ENCODE measurements at places on chromosomes 2 and 18.

GRCh38 chr18:77187189-77187588, 54.6 kb upstream of the MBP start:
- no peak for DNase-seq

- peak; percentile 58 for DNase-seq
Observed at GRCh38 chr2:64036034-64036705, 16.9 kb upstream of the VPS54 start.

GRCh38 chr2:73899801-73900336, 7.1 kb downstream of the ACTG2 start:
- DNase-seq, result no peak

- DNase-seq, result no peak
Observed at GRCh38 chr2:113679457-113679856, 52.4 kb downstream of the RABL2A start.

- DNase-seq, result no peak
Observed at GRCh38 chr2:102826904-102827303, 65.1 kb downstream of the TMEM182 start.

DNA sequence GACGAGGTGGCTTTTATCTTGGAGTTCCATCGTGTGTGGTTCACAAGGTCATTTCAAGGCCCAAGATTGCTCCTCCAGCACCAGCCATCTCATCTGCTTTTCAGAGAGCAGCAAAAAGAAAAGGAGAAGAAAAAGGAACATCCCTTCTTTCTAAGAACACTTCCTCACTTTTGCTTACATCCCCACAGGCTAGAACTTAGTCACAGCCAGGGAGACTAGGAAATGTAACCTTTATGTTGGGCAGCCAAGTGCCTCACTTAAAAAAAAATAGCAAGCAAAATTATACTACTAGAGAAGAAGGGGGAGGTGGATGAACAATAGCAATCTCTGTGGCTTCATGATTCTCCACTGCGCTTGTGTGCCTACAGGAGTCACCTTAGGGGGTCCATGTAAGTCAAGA, 141.8 kb downstream of the SMAD2 start:
- no peak for DNase-seq

- no peak for DNase-seq
Observed at GRCh38 chr18:43061816-43062215, 53.7 kb downstream of the RIT2 start.

DNA sequence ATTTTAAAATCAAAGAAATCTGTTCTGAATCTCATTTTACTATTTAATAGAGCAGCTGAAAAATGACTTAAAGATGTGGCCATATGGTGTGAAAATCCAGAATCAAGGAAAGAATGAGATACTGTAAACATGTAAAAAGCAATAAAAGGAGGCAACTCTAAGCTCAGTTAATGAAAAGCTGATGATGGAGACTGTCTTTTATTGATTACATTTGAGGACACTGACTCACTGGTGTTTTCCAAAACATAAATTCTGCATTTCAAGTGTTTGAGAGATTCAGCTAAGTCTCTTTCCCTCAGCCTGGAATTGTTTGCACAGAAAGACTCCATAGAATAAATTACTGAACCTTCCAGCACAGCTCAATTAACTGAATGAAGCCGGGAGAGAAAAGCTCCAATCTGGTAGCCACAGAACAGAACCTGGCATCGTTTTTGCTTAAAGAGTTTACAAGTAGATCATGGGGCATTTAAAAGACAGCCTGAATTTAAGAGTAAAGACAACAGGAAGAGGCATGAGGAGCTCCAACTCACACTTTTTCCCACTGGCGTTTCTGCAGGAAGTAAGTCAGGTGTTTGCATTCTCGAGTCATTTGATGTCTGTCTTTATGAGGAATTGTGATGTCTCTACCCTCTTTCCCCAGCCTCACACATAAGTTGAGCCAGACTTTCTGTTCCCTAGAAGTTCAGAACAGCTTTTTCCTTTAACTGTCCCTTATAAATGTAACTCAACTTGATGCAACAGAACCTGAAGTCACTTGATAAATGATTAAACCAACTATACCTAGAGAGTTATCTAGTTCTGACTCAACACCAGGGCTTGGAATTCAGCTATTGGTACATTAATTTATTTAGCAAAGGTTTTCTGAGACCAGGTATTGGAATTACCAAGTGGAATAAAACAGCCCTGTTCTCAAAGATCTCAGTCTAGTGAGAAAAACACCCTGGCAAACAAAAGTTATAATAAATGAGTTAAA, 53.3 kb downstream of the FTCDNL1 start:
- no peak for DNase-seq

GRCh38 chr18:63152791-63153190, 166.8 kb downstream of the BCL2 start:
- no peak for DNase-seq

DNA sequence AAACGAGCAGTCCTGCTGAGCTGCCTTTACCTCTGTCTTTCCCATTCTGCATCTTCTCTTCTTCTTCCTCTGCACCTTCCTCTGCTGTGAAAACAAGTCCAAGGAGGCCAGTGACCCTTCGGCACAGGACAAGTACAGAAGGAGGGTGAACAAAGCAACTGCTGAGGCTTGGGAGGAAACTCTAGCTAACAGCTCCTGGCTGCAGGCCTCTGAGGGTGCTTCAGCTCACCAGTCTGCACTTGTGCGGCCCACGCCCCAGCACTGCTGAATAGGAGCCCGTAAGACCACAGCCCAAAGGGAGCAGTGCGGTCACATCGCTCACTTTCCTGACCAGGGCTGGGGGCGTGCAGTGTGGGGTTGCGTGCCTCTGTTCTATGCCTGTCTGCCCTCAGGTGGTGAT, 42.1 kb upstream of the DNMT3A start:
- DNase-seq, result no peak

DNA sequence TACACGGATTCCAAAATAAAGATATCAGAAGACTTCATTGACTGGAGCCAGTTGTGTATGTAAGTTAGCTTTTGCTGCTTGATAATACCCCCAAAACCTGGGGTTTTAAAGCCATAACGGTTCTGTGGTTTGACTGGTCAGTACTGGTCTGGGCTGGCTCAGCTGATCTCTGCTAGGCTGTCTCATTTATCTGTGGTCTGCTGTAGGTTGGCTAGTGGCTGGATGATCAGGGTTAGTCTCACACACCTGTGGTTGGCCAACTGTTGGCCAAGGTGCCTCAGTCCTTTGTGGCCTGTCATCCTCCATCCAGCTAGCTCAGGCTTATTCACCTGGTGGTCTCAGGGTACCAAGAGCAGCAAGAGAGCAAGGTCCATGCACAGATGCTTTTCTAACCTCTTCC, 183.2 kb downstream of the KLHL29 start:
- no peak for DNase-seq

DNA sequence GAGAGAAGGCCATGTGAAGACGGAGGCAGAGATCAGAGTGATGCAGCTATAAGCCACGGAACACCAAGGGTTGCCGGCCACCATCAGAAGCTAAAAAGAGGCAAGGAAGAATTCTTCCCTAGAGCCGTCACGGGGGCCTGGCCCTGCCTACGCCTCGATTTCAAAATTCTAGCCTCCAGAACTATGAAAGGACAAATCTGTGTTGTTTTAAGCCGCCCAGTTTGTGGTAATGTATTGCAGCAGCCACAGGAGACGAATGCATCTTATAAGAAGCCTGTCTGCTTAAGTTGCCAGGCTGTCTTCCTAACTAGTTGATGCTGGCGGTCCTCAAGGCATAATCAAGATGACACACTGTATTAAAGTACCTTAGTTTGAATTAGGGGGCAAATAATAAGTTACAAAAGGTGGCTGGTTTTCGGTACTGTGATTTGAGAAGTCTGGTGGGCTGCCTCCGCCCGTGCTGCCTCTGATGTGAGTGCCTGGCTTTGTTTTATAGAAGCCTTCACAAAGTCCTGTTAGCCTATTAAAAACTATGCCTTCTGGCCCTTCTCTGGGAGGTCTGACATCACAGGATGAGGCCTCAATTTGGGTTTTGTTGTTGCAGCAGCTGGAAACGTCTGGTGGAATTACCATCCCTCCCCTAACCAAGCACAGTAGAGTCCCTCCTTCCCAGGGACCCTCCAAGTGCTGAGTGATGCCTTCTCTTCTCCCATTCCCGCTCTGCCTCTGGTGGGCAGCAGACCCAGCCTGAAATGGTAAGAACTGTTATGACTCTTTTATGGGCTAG, 53.6 kb downstream of the SRD5A2 start:
- no peak for DNase-seq

- no peak for DNase-seq
Observed at GRCh38 chr18:47830772-47831171, 99.7 kb downstream of the SMAD2 start.

GRCh38 chr2:4976407-4976806, 715.8 kb upstream of the SOX11 start:
- no peak for DNase-seq

DNA sequence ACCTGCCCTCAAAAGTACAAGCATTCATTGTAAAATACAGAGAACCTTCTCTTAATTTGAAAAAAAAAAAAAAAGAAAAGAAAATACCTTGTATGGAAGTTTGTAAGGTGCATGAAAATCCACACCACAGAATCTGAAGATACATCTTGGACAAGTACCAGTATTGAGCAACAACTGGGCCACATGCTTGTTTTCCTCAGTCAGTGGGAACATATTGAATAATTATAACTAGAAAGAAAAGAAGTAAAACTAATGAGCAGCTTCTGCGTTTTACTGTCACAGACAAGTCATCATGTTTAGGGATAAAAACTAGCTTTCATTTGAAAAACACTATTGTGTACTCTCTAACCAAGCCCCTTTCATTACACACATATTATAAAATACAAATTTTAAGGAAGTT, 5.8 kb upstream of the PEX13 start:
- DNase-seq, result no peak

DNA sequence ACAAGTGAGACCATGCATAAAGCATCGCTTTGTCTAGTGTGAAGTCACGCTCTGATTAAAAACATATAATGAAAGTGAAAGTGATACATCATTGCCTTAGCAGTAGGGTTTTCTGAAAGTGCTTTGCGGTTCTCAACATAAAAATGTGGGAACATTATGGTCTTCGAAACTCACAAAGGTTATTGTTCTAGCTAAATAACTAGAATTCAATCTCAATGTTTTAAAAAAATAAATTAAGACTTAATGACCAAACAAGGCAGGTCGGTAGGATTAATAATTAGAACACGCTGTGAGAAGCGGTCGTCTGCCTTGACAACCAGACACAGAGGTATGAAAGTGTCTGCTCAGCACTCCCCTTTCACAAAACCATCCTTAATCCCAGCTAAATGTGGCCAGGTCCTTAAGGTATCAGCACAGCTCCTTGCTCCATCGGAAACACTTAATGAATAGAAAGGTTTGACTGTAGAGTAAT, 42.2 kb downstream of the KLHL14 start:
- peak; percentile 25 for DNase-seq

- no peak for DNase-seq
Observed at GRCh38 chr2:101018934-101019333, 16.8 kb downstream of the RPL31 start.

- DNase-seq, result no peak
Observed at GRCh38 chr2:112685271-112685884, 35.4 kb upstream of the NT5DC4 start.

DNA sequence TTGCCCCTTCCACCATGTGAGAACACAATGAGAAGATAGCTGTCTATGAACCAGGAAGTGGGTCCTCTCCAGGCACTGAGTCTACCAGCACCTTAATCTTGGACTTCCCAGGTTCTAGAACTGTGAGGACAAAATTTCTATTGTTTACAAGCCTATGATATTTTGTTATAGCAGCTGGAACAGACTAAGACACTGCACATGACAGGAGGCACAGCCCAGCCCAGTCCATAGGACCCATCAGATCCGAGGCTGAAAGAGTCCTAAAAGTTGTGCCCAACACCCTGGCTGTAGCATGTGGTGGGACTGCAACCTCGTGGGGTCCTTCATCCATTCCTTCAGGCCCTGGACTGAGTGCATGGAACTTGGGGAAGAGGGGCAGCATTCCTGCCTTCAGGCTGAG, 48.4 kb upstream of the YWHAQ start:
- no peak for DNase-seq

DNA sequence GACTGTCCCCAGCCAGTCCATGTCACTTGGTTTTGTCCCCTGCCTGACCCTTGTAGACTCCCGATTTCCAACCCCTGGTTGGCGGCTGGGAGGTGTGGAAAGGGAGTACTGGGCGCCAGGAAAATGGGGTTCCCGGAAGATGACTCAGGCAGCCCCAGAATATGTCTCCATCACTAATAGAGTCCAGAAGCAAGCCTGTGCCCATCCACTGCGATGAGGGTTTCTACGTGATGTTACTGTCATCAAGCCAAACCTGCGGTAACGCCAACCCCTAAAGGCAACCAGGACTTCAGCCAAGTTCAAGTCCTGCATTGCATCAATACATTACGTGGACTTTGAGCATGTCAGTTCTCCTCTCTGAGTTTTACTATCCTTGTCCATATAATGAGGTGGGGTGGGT, 62.0 kb upstream of the TAF1B start:
- no peak for DNase-seq

- no peak for DNase-seq
Observed at GRCh38 chr2:223633656-223634055, 31.5 kb upstream of the SCG2 start.

- no peak for DNase-seq
Observed at GRCh38 chr2:12731701-12732280, 15.1 kb downstream of the TRIB2 start.

- DNase-seq, result peak; percentile 59
Observed at GRCh38 chr2:213766465-213766901, 482.2 kb downstream of the SPAG16 start.

DNA sequence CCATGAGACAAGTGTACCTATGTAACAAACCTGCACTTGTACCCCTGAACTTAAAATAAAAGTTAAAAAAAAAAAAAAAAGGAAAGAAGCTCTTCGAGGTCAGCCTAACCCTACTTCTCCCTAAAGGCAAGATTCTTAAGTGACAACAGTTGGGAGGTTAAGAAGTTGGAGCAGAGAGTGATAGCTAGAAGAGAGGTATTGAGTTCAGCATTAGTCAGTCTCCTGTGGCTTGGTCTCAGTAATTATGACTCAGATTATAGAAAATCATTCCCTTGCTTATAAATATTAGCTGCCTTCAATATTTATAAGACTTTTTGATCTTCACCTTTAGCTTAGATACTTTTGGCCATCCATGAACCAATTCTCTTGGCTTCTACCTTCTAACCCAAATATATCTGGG, 926.8 kb upstream of the SLC39A10 start:
- DNase-seq, result no peak

DNA sequence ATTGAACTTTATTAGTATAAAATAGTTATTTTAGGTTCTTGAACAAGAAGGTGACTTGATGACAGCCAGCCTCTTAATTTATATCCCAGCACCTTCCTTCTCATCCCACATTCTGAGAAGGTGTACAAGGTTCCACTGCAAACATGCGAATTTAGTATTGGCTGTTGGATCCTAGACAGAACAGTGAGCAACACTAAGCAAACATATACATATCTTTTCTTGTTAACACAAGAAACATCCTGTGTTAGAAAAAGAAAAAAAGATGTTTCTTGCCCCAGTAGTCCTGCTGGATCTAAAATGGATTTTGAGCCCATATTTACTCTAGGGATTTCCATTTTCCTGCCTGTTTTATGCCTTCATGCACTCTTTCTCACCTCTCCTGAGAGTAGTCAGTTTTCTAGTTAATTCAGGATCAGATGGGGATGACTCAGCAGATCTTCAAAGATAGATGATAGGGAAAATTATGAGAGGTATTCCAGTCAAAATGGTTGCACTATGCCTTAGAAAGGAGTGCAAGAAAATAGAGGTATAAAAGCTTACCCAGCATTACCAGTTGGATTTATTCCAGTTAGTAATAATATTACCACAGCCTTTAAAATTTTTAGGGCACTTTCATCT, 336.5 kb downstream of the MEIS1 start:
- no peak for DNase-seq

GRCh38 chr2:96485751-96486651, 19.2 kb downstream of the NEURL3 start:
- peak; percentile 88 for DNase-seq

Data from GM20000 (cell line).